GM04503 (cell line): ENCODE measurements at places on chromosomes 2 and 18.

DNA sequence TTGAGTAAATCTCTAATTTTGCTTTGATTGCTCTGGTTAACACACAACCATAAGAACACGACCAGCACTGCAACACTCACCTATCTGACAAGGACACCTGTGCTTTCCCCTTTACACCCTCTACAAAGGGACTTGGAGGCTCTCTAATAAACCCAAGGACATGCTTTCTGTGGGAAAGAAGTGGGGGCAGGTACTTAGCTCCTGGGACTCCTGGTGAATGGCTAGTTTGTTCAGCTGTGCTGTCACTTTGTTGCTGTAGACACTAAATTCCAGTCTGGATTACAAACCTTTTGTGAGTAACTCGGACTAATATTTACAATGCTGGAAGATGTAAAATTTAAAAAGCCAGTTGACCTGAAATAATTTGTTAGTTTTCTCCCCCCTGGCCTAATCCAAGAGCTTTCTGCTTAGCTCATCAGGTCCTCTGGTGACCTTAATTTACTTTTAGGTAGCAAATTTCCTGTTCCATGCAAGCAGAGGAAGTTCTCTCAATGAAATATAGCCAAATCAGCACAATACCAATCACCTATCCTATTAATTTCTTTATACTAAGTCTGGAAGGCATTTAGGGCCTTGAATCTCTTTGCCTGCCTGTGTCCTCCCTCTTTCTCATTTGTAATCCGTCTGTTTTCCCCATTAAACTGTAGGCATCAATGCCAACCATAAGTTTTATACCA lies 67.5 kb downstream of the PLCL1 start:
- DNase-seq, result no peak

DNA sequence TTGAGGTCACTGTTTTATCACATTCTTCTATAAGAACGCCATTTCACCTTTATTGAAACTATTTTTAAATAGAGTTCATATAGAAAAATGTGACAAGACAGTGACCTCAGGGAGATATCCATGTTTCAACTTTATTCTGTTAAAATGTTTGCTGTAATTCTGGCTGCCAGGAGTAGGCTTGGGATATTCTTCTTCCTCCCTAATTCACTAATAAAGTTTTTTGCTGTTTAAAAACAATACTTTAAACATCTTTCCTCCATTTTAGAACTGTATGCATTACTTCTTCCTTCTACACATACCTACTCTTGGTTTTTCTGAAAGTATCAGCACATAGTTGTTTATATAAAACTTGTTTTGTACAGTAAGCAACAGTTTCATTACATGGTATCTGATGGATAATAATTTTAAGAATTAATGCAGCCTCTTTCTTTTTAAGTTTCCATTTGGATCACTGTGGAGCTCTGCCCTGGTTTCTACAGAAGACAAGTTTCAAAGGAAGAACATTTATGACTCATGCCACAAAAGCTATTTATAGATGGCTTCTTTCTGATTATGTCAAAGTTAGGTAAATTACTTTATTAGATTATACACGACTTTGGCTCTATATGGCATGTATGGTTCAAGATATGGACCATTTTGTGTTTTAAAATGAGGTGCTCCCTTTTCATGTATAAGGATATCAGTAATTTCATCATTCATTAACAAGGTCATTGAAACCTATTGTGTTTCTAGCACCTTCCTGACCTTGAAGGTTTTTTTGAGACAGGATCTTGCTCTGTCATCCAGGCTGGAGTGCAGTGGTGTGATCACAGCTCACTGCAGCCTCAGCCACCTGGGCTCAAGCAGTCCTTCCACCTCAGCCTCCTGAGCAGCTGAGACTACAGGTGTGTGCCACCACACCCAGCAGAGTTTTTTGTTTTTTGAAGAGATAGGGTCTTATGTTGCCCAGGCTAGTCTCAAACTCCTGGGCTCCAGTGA lies 7.2 kb downstream of the CPSF3 start:
- no peak for DNase-seq

DNA sequence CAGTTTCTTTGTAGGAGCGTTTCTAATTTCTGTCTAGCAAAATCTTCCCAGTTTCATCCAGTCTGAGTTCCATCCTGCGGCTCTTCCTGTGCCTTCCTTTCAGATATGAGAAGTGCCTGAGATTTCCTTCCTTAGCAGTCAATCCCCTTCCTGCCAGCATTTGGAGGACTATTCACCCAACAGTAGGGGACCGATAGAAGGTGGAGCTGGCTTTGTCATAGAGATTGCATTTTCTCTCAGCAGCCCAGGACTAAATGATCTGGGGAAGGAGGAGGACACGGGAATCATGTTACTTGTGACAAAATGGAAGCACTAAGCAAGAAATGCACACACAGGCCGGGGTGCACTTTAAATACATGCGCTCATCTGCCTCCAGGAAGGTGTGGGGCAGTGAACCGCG lies 5.6 kb upstream of the SMIM21 start:
- no peak for DNase-seq

DNA sequence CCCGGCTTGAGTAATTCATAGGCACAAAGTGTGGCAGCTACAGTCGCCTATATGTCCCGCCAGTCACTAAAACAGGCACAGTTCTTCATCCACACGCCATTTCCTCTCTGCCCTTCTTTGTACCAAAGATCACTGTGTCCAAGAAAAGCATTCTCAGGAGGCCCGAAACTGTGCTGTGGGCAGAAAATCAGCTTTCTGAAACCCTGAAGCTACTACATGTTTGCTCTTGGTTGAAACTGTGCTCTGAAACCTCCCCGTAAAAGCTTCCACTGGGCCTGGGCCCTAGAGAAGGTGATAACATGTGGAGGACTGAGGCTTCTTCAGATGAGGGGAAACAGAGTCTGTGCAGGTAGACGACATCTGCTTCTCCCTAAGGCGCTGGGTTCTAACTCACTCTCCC lies 75.6 kb upstream of the ID2 start:
- DNase-seq, result no peak

DNA sequence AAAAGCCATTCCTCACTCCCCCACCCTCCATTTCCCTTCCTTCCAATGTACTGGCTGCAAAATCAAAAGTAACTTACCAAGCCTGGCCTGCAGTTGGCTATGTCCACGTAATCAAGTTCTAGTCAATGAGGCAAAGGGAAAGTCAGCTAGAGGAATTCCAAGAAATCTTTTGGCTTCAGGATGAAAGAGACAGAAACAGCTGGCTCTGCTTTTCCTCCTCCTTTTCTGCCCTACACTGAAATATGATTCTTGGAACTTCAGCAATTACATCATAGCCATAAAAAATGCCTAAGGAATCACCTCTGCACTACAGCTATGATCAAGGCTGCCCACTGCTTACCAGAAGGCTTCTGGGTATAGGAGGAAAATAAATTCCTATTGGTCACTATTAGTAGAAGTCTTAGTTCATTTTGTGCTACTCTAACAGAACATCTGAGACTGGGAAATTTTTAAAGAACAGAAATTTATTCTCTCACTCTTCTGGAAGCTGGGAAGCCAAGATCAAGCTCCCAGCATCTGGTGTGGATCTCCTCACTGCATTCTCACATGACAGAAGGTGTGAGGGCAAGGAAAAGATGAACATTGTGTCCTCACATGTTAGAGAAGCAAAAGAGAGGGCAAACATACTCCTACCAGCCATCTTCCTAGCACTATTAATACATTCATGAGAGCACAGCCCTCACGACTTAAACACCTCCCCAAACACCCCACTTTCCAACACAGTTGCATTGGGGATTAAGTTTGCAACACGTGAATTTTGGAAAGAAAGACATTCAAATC lies 219.9 kb downstream of the TMX3 start:
- peak; percentile 88 for DNase-seq

- DNase-seq, result no peak
These were observed 783.6 kb downstream of the CBLN2 start for GRCh38 chr18:71760541-71760940.

DNA sequence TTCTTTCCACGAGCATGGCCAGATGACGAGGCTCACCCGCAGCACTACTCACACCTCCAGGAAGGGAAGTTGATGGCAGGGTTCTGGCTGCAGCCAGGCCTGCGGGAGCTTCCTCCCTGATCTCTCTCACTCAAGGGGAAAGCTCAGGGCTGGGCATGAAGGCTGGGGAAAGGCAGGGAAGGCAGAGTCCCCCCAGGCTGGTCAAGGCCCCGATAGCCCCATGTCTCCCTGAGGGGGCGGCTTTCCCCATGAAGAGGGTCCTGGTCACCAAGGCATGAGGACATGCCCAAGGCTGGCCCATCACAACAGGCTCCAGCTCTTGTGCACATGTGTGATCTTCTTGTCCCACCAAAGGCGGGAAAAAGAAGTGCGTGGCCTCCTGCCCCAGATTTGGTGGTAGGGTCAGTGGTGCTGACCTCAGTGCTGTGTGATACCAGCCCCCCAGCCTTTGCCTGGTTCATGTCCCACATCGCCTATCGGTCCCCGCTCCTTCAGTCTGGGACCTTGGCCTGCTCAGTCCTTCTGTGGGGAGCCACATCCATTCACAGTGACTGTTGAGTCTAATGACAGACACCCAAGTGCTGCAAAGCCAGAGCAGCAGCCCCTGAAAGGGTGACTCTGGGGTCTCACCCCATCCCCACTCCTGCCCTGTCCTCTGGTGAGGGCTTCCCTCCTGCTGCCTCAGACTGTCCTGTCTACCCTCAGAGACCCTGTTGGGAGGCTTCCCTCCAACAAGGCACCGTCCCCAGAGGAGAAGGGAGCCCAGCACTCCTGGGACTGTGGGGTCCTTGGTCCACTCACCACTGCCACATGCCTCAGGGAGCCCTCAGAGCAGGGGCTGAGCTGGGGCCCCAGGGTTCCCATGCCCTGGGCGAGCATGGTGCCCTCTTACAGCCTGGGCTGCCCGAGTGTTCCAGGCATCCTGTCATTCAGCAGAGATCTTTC lies 49.8 kb upstream of the ALPP start:
- no peak for DNase-seq

- DNase-seq, result peak; percentile 61
These were observed 283.3 kb downstream of the AFF3 start for GRCh38 chr2:99858951-99859596.

DNA sequence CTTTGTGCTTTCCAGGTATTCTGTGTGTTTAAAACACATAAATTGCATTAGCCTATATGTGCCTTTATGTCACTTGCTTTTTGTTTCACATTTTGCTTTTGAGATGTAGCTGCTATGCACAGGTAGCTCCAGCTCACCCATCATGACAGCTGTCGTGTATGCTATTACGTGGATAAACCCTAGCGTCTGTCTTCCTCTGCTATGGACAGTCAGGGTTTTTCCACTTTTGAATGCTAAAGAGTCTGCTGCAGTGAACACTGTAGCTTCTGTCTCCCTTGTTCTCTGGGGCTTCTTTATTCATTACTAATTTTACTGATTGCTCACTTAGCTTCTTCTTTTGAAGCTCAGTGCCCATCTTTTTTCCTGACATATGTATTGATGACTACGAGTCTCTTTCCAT lies 24.7 kb upstream of the MBP start:
- no peak for DNase-seq

DNA sequence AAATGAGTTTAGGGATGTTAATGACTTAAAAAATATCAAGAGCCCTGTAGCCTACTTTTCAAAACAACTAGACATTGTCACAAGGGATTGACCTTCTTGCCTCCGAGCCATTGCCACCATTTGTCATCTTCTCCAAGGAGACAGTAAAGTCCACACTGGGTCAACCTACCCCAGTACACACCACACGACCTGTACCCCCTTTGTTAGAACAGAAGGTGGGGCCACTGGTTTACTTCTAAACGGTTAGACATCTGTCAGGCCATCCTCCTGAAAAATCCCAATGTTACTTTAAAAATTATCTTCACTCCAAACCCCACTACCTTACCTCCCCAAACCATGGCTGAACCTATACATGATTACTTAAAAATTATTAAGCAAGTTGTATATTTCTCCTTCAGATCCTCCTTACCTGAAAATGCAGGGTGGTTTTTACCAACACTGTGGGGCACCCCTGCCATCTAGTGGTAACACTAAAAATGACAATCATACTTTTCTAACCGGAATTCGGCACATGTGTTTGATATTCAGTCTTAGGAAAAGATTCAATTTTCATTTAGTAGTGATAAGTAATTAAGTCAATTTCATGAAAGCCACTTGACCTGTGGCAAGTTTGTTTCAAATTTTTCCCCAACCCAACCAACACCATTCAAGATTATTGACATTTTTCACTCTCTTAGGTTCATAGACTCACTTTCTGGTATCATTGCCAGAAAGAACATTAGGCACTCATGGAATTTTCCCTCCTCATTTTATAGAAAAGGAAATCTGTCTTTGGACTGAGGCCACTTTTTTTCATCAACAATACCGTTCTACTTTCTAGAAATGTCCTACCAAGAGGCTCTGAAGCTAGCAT lies 265.3 kb upstream of the PKDCC start:
- no peak for DNase-seq

DNA sequence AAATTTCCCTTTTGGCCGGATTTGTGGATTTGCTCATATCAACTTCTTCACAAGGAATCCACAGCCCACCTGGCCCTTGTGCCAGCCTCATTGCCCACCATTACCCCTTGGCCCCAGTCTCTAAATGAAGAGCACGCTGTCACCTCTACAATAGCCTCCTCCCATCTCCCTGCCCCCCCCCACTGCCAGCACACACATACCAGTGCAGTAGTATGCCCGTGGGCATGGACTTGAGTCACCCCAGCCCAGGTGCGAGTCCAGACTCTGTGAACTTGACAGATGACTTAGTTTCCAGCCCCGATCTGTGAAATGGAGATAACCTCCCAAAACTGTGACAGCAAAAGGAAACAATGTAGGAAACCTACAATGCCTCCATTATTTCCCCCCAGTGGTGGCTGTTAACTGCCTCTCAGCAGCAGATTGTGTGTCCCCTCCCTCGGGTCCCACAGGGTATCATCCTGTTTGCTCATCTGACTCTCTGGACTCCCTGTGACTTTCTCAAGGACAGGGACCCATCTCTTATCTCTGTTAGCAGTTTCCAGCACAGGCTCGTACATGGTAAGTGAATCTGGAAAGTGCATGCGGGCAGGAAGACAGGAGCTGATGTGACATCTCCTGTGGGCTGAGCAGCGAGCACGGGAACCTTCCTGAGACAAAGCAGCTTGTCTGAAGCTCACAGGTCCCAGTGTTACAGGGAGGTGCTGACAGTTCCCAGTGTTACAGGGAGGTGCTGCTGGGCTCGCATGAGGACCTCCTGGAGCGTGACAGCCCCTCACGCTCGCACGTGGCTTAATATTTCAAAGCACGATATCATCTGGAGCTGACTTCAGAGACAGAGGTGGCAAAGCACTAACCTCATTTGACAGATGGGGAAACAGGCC lies 4.2 kb upstream of the TMEM185B start:
- DNase-seq, result no peak

- no peak for DNase-seq
These were observed 64.4 kb downstream of the GREB1 start for GRCh38 chr2:11598228-11598731.

DNA sequence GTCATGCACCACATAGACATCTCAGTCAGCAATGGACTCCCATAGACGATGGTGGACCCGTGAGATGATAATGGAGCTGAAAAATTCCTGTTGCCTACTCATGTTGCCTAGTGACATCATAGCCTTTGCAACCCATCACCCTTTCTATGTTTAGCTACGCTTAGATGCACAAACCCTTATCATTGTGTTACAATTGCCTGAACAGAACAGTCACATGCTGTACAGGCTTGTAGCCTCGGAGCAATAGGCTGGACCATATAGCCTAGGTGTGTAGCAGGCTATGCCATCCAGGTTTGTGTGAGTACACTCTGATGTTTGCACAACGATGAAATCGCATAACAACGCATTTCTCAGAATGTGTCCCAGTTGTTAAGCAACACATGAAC lies 221.6 kb downstream of the ALPK2 start:
- no peak for DNase-seq

- no peak for DNase-seq
These were observed 1.1 kb upstream of the GPR55 start for GRCh38 chr2:230925879-230926765.
